ENCODE measurements at places on chromosomes 1 and 21.
A peak's percentile ranks its signal among the peaks of the same experiment; 100 is the strongest.

DNA sequence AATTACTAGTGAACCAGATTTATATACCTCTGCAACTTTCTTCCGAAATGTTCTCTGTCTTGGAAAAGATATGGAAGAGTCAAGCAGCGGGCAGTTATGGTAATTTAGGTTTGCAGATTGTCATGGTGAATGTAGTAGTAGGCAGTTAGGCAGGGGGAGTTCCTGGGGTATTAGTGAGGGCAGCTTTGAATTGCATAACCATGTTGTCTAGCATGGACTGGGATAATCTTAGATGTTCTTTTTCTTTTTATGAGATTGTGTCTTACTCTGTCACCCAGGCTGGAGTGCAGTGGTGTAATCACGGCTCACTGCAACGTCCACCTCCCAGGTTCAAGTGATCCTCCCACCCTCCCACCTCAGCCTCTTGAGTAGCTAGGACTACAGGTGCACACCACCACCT, 25.0 kb downstream of the MACF1 start:
- no peak for DNase-seq

- no peak for DNase-seq
These were observed 62.7 kb upstream of the MROH9 start for GRCh38 chr1:170872663-170873062.

- DNase-seq: no peak
These were observed 15.8 kb downstream of the KCNQ4 start for GRCh38 chr1:40799351-40799867.

DNA sequence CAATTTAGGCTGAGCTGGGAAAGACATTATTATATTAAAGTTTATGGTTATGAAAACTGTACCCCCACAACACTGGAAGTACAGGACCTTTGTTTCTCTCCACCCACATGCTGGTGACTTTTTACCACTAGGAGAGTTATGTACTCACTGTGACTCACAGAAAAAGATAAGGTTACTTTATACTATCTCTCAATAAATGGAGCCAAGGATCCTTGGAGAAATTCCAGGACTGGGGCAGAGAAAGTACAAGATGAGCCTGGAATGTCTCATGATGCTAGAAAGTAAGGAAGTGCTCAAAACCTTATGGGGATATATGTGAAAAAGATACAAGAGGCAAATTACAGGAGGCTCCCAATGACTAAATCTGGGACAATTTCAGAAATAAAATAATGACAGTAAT, 63.9 kb upstream of the C1orf105 start:
- no peak for DNase-seq

DNA sequence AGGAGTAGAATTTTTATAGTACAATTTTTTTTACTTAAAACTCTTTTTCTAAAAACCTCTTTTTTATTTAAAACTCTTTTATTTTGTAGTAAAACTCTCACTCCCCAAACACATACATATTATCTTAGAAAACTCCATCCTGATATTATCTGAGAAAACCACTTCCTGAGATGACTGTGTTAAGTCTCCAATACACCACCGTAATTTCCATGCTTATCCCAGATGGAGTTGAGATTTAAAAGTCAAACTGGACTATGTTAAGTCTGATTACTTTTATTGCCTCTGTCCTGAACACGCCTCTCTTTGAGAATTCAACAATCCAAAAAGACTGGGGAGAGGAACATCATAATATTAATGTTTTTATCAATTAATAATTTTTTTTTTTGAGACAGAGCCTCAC, 3.7 kb downstream of the SEC16B start:
- DNase-seq: no peak

DNA sequence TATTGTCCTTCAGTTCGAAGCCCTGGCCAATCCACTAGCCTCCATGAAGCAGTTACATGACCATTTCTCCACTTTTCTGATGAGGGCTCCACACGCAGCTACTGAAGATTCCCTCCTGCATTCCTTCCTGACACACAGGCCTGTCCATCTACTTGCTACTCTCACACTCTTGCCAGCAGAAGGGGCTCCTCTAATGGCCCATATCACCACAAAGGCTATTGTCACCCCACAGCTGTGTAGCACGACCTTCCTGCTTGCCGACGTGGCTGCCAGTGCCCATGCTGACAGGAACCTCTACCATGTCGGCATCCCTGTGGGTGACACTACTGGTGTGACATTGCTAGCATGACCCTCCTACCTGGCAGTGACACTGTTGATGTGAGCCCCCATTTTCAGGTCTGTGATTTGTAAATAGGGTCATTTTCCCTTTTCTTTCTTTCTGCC, 1528.6 kb upstream of the TPTE start:
- no peak for DNase-seq

GRCh38 chr1:69077633-69078032, 490.1 kb upstream of the LRRC7 start:
- no peak for DNase-seq

GRCh38 chr21:32329776-32330175, 31.1 kb downstream of the MRAP start:
- DNase-seq: no peak

DNA sequence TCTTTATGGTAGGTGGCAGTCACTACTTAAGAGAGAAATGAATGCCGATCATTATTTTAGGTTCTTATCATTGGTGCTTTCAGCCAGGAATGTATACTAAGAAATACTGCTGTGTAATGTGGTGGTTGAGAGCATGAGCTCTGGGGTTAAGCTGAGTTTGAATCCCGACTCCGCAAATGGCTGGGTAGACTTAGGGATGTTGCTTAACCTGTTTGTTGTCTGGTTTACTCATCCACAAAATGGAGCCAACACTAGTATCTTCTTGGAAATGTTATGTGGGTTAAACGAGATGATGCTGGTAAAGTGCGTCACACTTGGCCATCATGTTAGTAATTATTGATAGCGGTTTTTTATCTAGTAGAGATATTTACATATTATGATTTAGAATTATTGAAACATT, 83.8 kb downstream of the WDR3 start:
- no peak for DNase-seq

- DNase-seq: no peak
These were observed 282.3 kb downstream of the SEC16B start for GRCh38 chr1:177687544-177687943.

- no peak for DNase-seq
These were observed 3.4 kb downstream of the SOAT1 start for GRCh38 chr1:179297105-179297378.

DNA sequence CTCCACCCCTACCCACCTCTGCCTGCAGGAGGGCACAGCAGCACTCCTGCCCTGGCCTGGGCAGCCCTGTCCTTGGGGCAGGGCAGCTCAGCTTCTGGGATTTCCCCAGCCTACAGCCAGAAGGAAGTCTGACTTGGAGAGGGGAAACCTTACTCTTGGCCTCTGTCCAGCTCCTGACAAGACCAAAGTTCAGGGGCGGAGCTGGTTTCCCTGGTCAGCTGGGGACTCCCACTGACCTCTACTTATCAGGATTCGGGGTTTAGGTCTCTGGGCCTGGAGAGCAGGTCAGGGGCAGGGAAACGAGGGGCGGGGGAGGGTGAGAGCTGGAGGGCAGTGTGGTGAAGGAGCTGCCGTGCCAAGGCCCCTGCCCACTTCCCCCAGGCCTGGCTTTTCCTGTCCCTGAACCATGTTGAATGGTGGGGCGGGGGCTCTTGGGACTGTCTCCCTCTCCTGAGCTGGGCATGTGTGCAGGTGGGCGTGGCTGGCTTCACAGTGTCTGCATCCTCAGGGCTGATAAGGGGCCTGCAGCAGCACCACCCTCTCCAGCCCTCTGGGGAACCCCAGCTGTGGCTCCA, 16.8 kb upstream of the ETV3 start:
- DNase-seq: no peak

DNA sequence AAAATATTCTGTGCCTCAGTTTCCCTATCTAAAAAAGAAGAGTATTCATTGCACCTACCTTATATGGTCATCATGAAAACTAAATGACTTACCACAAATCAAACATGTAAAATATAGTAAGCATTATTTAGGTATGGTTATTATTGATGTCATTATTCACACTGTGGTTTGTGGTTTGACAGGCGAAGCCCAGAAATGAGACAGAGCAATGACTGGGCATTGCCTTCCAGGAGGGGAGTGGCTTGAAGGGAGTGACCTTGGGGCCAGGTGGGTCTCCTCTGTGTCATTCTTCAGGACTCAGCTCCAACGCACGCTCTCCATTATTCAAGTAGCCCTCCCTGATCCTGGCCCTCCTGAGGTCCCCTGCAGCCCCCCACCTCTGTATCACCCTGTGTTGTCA, 133.7 kb downstream of the DMRTA2 start:
- peak; percentile 34 for DNase-seq

DNA sequence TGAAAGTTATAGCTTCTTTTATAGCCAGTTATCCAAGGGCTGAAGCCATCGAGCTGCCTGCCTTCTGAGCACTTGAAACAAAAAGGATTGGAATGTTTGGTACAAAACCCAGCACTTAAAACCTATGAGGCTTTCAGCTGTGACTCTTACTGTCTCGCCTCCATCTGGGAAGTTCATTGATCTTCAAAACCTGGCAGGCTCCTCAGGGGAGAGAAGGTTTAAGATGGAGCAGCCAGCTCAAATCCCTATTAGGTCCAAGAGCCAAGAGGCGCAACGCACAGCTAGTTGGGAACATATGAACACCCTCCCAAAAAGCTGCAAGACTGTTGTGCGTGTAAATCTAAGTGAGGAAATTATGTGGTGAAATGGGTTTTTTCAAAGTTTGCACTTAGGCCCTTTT, 33.4 kb downstream of the BACE2 start:
- DNase-seq: no peak

- DNase-seq: no peak
These were observed 41.8 kb upstream of the USP25 start for GRCh38 chr21:15688016-15688415.

DNA sequence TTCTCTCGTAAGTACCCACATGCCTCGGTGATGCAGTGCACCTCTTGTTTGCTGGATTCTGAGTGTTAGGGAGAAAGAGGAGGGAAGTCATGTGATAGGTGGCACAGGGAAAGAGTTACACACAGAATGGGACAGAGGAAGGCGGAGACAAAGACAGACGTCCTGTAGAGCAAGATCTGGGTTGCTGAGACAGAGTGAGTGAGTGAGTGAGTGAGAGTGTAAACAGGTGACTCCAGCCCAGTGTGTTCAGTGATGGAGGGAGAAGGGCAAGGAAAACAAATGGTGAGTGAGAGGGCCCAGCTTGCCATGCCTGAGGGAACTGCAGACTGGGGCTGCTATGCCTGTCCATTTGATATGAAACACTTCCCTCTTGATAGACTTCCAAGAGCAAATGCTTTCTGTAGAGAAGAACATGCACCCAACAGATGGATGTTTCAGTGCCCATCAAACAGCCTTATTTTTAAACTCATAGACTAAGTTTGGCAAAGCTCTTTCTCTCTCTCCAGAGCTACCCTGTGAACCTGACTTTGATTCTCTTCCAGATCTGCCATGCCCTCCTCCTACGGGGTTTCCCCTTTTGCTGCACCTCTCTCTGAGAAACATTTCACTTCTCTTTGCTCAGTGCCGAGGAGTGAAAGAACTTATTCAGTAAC, 209.9 kb upstream of the COA6 start:
- DNase-seq: no peak
